Panc1 (cell line): ENCODE measurements at places on chromosomes 3 and 15. TPM values are rescaled to one million over a fixed set of nuclear protein-coding genes. Genes with fewer than 3 reads are reported as not detected.

The GOLGA8S gene
- 0.15 TPM for total RNA-seq

The DNAH12 gene
- 0.21 TPM for total RNA-seq

The CCR3 gene
- not detected for total RNA-seq

The SEMA3F gene
- total RNA-seq, result 69.6 TPM

The FRMD4B gene
- 0.90 TPM for total RNA-seq

GRCh38 chr3:102827386-102827785, 392.6 kb downstream of the ZPLD1 start:
- no peak for DNase-seq

DNA sequence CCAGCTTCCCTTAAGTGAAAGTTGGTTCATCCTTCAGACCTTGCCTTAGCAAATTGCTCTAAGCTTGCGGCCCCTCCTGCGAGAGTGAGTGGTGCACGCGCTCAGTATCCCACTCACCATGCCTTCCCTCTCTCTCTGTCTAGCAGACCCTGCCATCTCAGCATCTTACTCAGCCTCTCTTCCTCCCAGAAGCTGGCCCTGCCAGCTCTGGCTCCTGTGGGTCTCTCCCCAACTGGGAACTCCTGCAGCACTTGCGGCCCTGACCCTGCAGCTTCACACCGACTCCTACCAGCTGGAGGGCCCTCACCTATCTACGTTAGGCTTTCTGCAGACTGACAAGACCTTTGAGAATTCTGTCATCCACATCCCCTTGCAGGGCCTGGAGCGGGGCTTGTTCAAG, 286.1 kb upstream of the TLE3 start:
- no peak for DNase-seq

DNA sequence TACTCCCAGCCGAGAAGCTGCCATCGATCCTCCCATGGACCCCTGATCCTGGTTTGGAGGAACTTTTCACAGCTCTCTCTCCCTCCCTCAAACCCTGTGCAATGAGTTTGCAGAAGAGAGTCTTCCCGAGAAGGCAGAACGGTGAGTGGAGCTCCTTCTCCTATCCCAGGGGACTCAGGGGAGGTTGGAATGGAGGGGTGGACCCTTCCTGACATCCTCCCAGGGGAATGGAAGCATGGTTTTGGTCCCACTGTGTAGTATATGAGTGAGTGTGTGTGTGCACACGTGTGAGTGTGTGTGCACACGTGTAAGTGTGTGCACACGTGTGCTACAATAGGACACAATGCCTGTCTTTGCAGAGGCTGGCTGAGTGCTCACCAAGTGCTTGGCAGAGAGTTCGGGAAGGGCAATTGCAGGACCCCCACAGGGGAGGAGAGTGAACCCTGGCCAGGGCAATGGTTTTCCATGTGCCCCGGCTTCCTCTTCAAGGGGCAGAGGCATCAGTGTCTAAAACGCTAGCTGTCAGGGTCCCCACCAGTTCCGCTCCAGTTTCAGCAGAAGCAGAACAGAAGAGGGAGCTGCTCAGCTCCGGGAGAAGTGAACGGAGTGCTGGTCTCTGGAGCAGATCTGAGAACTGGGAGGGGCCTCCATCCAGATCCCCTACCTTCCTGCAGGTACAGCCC, 13.8 kb upstream of the IL16 start:
- DNase-seq, result no peak

DNA sequence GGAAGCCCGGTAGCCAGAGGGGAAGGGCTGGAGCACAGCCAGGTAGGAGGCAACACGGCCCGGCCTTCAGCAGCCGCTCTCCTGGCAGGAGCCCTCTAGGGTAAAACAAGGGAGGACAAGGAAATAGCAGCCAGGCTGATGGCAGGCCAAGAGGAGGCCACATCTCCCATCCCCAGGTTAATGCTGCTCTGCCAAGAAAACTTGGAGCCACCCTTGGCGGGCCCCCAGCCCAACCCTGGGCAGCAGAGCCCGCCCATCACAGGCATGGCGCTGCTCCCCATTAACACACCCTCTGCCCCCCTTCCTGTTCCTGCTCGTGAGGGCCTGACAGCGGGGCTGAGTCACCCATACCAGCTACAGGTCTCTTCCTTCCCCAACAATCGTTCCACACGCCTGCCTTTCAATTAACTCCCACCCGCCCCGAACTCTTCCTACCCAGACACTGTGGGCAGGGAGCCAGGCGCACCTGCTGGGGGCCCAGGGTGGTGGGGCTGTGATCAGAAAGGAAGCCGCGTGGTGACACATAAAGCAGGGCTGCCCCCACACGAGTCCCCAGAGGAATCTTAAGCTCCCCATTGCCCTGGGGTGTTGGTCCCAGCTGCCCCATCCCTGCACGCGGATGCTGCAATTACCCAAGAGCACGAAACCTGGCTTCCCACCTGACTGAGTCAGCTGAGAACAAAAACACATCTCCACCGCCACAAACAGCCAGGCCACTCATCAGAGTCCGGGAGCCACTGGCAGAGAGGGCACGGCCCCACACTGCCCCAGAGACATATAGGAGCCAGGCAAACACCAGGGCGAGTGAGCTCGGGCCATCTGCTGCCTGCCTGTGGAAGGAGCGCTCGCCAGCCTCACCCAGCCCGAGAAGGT, at the start of gene C15orf62:
Gene C15orf62, plus strand, starts transcription at position 707 of the 873 bp plus-strand sequence. CDS start 516 bp downstream, outside the sequence.
- DNase-seq, result no peak

DNA sequence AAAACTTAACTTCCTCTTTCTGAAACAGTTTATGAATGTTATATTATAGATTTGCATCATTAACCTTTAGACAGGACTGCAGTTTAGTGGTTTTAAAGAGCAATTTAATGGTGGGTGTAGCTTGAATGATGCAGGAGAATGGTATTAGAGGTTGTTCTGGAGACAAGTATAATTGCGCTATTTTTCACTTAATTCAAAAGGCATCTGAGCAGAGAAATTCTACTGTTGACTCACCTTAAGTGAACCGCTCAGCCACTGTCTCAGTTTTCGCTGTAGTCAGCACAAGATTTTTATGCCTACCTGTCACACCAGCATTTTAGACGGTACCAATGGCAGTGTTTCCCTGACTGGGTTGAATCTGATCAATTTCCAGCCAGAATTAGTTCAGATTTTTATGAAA, 348.8 kb upstream of the DCBLD2 start:
- DNase-seq, result no peak

GRCh38 chr15:69562564-69562963, 109.9 kb downstream of the RPLP1 start:
- DNase-seq, result no peak

DNA sequence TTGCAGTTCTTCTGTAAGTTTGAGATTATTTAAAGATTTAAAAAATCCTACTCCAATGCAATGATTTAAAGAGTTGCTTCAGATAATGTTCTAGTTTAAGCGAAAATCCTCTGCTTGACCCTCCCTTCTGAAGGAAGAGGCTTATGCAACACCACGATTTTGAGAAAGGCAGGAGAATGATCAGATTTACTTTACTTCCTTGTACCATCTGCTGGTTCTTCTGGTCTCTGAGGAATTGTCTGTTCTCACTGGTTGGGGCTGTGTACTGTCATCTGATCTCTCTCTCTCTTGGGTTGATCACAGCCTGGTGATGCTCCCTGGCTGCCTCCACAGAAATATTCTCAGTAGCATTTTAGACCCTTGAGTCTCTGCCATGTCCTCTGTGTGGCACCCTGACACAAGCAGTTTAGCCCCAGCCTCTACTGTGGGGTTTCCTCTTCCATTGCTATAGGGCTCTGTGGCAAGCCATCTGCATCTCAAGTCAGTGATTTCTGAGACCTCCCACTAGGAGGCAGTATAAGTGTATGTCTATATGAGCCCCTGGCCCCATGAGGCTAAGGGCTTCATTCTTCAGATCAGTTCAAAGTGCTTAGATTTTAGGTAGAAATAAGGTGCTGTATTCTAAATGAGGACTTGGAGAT, 50.8 kb upstream of the PLAAT1 start:
- DNase-seq, result no peak

DNA sequence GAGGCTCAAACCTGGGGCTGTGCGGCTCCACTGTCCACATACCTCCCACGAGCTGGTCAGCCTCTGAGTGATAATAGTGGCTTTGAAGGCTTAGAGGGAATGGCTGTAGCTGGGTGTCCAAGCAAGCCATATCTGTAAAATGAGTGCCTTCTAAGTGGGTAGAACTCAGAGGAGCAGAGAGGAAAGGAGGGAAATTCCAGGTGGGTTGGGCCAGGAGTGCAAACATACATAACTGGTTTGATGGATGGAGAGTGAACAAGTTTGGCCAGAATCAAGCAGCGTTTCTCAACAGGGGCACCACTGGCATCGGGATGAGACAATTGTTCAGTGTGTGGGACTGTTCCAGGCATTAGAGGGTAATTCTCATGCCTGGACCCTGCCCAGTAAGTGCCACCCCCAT, 91.1 kb downstream of the ASB7 start:
- no peak for DNase-seq

DNA sequence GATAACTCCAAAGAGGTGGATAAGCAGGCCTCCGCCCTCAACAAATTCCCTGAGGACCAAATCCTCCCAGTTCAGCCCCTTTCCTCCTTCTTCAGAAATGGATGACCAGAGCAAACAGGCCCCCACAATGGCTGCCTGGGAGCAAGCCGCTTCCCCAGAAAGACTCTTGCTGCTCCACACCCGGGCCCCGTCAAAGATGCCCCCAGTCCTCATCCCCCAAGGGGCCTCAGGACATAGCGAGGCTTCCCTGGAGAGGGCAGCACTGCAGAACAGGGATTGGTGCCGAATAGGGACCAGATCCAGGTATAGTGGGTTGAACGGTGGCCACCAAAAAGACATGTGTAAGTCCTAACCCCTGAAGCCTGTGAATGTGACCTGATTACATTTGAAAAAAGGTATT, 502.3 kb downstream of the SHQ1 start:
- DNase-seq, result no peak

DNA sequence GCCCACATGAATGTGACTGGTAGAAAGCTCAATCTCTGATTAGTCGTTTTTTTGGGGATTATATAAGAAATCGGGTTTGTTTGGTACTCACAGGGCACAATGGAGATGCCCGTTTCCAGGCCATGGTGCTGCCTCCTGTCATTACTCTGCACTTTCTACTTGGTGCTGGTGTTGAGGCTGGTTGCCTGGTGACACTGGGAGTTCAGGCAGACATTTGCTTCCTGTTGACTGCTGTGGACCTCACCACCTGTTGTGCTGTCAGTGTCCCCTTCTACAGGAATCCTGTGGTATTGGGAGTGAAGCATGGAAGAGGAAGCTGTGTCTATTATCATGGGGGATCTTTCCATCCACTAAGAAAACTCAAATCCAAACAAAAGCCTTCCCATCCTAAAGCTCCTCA, 227.2 kb upstream of the TBL1XR1 start:
- no peak for DNase-seq

DNA sequence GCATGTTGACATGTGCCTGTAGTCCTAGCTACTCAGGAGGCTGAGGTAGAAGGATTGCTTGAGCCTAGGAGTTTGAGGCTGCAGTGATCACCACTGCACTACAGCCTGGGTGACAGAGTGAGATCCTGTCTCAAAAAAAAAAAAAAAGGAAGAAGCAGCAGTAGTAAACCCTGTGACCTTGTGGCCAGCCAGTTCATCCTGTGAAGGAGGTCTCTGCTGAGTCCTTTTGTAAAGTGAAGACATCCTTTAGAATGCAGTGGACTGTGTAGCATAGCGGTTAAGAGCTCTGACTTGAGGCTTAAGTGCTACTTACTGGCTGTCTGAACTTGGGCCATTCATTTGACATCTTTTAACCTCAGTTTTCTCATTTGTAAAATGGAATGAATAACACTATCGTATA, 8.3 kb downstream of the EXOSC7 start:
- no peak for DNase-seq

DNA sequence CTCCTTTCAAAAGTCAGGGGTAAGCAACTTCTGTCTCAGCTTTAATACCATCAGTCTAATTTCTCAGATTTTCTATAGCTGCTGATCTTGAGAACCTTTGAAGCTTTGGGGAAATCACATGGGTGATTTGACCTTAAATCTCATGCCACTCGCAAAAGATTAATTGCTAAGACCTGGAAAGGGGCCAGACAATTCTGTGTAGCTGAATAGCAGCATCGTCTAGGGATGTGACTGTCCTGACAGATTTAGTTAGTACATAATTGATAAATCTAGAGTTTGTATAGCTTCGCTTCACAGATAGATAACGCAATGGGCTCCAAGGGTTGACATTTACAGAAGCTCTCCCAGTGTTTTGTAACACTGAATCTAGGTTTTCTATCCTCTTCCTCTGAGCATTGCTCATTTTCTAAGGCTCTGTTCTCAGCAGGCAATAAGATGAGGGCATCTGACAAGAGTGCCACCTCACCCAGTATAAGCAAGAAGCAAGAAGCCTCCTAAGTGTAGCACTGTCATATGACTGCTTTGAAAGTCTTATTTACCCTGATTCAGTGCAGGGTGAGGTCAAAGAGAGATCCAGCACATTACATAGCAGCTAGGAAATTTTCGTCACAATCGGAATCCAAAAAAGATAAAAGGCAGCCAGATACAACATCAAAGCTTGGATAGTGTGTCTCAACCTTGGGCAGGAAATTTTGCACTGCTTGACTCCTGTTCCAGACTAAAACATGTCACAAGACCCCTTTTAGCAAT, 47.7 kb upstream of the DUT start:
- DNase-seq, result no peak

- DNase-seq, result no peak
Observed at GRCh38 chr3:142735462-142735861, 11.6 kb downstream of the TRPC1 start.

DNA sequence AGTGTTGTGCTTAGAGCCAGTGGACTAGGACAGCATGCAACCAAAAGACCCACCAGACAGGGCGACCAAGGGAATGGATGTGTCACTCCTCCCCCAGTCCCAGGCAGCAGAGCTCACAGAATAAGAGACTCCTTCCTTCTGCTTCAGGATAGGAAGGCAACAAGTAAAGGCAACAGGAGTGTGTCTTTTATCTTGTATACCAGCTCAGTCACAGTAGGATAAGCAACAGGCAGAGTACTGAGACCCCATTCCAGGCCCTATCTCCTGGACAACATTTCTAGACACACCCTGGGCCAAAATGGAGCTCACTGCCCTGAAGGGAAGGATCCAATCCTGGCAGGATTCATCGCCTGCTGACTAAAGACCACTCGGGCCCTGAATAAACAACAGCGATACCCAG, 25.0 kb downstream of the PDCD10 start:
- no peak for DNase-seq

- no peak for DNase-seq
Observed at GRCh38 chr15:34783991-34784390, 11.4 kb downstream of the ACTC1 start.
